ENCODE measurements at places on chromosomes 7 and 10.

DNA sequence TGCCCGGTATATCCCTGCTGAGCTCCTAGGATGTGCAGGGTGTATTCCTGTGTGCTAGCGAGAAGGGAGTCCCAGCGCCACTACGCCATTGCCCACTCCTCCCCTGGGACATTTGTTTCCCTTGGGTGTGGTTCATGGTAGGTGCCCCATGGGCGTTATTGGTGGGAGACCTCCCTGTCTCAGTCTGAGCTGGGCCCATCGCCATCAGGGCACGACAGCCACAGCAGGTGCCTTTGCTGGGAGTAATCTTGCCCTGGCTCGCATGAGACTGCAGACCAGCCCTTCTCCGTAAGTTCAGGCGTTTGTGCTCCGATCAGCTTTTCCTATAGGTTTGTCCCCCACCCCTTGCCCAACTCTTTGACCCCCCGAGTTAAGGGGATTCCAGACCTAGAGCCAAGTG lies 137.3 kb upstream of the SH2B2 start:
- no peak for DNase-seq

DNA sequence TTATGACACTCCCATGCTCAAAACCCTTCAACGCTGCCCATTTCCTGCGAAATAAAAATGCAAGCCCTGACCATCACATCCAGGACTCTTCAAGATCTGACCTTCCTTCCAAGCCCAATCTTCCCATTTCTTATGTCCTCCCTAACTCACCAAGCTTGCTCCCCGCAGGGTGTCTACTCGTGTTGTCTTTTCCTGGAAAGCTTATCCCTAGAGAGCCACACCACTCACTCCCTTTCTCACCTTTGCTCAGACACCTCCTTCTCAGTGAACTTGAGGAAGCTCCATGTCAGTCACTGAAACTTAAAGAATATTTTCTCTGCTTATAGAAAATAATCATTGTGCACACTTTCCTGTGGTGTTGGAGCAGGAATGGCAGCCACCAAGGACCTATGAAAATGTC lies 54.4 kb upstream of the CACNB2 start:
- DNase-seq: no peak

- DNase-seq: no peak
Observed at GRCh38 chr10:104322416-104322782, 15.9 kb downstream of the ITPRIP start.

- DNase-seq: no peak
Observed at GRCh38 chr10:36886303-36886891, 239.0 kb upstream of the ANKRD30A start.

- DNase-seq: no peak
Observed at GRCh38 chr7:148579366-148579765, 11.2 kb upstream of the C7orf33 start.

GRCh38 chr7:44158096-44158872 lies 17.2 kb upstream of the MYL7 start:
- DNase-seq: no peak

DNA sequence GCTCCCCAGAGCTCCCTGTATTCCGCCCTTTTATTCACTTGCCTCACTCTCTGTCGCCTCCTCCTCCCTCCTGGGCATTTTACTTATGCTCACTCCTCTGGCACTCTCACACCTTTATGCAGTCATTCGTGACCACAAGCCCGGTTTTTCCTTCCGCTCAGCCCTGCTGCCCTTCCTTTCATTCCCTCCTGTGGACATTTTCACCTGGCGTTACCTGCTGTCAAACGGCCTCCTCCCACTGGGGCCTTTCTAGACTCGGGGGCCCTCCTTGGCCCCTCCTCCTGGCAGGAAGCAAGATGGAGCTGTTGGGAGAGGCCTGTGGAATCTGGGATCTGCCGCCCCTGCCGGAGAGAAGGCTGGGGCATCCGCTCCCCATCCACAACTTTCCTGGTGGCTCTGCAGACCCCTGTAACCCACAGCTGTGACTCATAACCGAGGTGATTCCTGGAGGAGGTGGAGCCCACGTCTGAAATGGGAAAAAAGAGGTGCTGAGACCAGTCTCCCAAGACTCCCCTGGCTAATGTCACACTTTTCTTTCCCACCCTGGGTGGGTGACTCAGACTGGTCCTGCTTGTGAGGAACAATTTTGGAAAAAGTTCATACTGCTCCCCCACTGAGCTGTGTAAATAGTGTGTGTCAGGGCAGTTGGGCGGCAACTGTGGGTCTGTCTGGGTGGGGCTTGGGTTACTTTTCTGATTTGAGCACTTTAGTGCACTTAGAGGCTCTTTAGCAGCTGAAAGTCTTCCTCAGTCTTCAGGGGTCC lies 1.2 kb downstream of the VCL start:
- DNase-seq: no peak

DNA sequence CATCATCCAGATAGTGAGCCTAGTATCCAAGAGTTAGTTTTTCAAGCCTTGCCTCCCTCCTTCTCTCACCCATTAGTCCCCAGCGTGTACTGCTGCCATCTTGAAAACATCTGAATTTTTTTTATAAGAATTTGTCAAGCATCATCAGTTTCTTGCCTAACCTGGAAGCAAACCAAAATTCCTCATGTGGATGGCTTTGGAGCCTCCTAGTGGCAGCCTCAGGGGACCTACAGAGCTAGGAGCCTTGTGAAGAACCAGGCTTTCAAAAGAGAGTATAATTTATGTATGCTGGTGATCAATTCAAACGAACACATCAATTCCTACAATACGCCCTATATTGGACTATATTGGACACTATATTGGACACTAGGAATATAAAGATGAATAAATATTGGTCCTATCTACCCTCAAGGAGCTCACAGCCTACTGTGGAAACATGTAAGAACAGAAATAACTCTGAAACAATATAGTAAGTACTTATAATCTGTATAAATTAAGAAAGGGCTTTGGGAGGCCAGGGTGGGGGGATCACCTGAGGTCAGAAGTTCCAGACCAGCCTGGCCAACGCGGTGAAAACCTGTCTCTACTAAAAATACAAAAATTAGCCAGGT lies 63.4 kb downstream of the HPSE2 start:
- no peak for DNase-seq

DNA sequence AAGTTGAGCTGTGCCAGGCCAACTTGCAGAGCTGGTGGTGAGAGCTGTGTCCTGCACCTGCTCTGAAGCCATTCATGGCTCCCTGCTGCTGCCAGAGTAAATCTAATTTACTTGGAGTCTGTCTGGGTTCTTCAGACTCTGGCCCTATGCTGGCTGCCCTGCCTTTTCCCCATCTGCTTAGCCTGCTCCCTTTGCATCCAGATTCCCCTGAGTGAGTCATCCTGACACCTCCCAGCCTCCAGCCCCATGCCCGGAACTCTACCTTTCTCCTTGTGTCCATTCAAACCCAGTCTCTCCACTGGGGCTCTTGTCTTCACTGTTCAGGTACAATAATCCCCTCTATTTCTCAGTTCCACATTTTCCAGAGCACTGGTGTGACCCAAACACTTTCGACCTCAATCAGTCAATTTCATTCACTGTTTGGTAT lies 434.4 kb upstream of the ZMIZ1 start:
- DNase-seq: no peak

GRCh38 chr7:40845943-40846342 lies 711.1 kb downstream of the SUGCT start:
- DNase-seq: no peak

DNA sequence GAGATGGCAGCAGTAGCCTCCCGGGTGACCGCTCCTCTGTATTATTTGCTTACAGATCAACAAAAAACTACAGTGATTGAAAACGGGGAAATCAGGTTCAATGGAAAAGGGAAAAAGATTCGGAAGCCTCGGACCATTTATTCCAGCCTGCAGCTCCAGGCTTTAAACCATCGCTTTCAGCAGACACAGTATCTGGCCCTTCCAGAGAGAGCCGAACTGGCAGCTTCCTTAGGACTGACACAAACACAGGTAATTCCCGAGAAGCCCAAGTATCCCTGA lies 2.2 kb downstream of the DLX6 start:
- DNase-seq: no peak

GRCh38 chr10:74194545-74194944 lies 43.5 kb downstream of the ADK start:
- no peak for DNase-seq

DNA sequence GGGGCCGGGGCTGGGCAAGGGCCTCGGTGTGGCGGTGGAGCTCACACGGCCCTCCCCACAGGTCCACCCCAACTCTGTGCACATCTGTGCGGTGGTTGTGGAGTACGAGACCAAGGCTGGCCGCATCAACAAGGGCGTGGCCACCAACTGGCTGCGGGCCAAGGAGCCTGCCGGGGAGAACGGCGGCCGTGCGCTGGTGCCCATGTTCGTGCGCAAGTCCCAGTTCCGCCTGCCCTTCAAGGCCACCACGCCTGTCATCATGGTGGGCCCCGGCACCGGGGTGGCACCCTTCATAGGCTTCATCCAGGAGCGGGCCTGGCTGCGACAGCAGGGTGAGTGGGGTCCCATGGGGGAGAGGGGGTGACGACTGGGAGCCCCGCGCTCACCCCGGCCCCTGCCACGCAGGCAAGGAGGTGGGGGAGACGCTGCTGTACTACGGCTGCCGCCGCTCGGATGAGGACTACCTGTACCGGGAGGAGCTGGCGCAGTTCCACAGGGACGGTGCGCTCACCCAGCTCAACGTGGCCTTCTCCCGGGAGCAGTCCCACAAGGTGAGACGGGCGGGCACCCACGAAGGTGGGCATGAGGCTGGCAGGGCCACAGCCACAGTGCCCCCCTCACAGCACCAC lies 8.8 kb downstream of the TMEM120A start:
- DNase-seq: no peak

GRCh38 chr7:7351156-7351555 lies 168.8 kb downstream of the C1GALT1 start:
- no peak for DNase-seq

- no peak for DNase-seq
Observed at GRCh38 chr7:131527456-131527855, 29.0 kb downstream of the PODXL start.

- DNase-seq: no peak
Observed at GRCh38 chr7:38190011-38190410, 12.0 kb downstream of the STARD3NL start.

- no peak for DNase-seq
Observed at GRCh38 chr10:95793401-95794045, 37.6 kb downstream of the ENTPD1 start.
